ENCODE measurements at places on chromosomes 1 and 21. TPM values are rescaled to one million over a fixed set of nuclear protein-coding genes. Genes with fewer than 3 reads are reported as not detected.

The MTARC1 gene
- 29.0 TPM for total RNA-seq

The LRRC38 gene
- not detected for total RNA-seq

The DIRAS3 gene
- total RNA-seq: 2.7 TPM

The SPATA21 gene
- total RNA-seq: not detected

The CD48 gene
- 6.0 TPM for total RNA-seq

The LEPR gene
- 14.8 TPM for total RNA-seq

The SGIP1 gene
- total RNA-seq: 15.8 TPM
